ENCODE measurements at places on chromosomes 2 and 18.

- no peak for DNase-seq
Measured at GRCh38 chr2:37507051-37507410, 162.6 kb downstream of the QPCT start.

DNA sequence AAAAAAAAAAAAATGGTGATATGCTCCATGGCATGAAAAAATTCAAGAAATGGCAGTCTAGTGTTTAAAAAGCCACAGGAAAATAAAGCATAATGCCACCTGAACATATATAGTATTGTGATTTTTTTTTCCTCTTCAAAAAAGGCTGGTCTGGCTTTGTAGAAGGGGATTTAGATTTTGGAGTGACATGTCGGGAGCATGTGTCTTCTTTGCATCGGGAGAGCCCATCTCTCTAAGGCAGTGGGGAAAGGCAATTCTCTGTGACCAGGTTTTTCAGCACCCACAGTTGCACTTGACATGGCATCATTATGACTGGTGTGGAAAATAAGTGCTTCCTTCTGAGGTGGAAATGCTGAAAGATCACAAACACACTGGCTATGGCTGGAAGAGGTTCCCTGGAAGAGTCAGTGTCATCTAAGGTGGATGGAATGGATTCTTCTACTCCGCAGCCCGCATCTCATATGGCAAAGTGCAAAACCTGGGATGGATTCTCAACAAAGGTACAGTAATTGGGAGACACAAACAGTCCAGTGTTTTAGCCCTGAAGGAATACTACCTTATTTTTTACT is 172.5 kb downstream of the AGAP1 start:
- no peak for DNase-seq

GRCh38 chr2:96584017-96584416 is 47.5 kb downstream of the ARID5A start:
- DNase-seq: no peak

- DNase-seq: no peak
Measured at GRCh38 chr2:86336675-86337243, 667 bp downstream of the REEP1 start.

DNA sequence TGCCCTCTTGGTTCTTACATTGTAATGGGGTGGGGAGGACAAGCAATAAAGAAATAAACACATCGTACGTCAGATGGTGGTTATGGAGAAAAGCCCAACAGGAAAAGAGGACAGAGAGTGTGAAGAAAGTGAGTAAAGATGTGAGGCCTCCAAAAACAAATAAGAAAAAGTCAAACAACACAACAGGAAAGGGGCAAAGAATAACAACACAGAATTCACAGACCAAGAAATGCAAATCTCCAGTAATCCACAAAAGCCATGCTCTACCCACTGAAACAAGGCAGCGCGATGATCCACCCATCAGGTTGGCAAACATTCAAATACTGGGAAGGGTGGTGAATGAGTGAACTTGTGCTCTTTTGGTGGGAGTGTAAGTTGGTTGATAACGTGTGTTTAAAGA is 16.7 kb upstream of the DUSP2 start:
- DNase-seq: no peak

DNA sequence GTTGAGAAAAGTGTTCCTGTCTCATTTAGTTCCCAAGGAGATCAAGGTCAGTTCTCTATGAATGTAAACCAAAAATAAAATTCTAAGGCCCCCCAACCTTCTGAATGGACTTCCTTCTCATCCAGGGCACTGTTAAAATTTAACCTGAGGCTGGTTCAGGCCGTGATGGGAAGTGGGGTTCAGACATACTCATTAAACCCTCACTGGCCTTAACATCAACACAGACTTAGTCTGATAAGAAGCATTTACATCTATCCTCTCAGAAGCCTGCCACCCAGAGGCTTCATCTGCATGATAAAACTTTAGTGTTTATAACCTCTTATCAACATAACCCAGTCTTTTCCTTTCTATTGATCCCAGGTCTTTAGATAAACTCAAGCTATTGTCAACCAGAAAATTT is 22.4 kb downstream of the ITSN2 start:
- no peak for DNase-seq

DNA sequence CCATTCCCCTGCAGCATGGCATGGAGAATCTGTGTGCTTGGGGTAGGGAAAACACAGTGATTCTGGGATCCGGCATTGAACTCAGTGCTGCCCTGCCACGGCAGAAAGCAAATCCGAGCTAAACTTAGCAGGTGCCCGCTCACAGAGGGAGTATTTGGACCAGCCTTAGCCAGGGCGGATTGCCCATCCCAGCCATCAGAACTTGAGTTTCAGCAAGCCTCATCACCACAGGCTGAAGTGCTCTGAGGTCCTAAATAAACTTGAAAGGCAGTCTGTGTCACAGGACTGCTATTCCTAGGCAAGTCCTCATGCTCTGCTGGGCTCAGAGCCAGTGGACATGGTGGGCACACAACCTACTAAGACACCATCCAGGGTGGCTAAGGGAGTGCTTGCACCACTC is 86.2 kb upstream of the YPEL5 start:
- DNase-seq: no peak

GRCh38 chr18:9575558-9575957 is 38.8 kb downstream of the PPP4R1 start:
- no peak for DNase-seq

DNA sequence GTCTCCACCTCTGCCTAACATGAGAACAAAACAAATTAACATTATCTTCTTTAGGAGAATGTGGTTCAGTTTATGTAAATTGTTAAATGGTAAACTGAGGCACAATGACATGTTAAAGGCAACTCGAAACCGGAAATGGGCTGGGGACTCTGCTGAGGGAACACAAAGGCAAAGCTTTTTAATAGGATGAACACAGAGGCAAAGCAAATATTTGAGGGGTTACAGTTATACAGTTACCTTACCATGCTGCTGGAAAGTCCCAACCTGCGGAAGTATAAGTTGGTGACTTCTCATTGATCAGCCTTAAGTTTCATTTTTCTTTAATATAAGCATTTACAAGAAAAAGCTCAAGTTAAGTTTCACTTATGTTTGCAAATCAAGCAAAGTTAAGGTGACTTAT is 195.0 kb downstream of the DLGAP1 start:
- no peak for DNase-seq

GRCh38 chr2:118832071-118832790 is 15.2 kb downstream of the EN1 start:
- DNase-seq: no peak

DNA sequence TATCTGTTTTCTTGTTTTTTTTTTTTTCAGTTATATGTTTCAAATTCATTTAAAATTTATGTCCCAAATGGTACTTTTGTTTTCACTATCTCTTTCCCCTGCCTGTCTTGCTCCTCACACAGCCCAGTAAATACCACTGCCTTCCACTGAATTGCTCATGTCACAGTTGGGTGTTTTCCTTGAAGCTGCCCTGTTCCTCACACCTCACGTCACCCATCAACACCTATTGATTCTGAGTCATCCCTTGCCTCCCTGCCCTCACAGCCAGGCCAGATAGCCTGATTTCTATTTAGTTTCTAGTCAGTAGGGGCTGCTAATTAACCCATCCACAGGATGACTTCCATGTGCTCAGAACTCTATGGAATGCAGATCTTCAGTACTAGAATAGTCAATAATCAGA is 25.3 kb downstream of the FSHR start:
- DNase-seq: no peak

DNA sequence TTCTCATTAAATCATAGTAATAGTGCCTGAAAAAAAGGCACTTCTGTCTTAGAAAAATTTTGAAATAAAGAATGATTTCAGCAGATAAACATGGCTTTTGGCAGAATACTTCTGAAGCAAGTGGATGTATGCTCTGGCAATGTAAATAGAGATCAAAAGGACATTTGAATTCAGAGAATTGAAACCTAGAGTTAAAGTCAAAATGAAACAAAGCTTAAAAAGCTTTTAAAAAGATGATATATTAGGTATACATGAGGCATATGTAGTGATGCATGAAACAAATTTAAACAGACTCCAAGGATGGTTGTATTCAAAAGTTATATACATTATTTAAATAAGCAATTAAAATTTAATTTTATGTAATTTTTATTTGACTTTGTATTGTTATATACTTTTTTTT is 1344.5 kb upstream of the TMEFF2 start:
- no peak for DNase-seq

DNA sequence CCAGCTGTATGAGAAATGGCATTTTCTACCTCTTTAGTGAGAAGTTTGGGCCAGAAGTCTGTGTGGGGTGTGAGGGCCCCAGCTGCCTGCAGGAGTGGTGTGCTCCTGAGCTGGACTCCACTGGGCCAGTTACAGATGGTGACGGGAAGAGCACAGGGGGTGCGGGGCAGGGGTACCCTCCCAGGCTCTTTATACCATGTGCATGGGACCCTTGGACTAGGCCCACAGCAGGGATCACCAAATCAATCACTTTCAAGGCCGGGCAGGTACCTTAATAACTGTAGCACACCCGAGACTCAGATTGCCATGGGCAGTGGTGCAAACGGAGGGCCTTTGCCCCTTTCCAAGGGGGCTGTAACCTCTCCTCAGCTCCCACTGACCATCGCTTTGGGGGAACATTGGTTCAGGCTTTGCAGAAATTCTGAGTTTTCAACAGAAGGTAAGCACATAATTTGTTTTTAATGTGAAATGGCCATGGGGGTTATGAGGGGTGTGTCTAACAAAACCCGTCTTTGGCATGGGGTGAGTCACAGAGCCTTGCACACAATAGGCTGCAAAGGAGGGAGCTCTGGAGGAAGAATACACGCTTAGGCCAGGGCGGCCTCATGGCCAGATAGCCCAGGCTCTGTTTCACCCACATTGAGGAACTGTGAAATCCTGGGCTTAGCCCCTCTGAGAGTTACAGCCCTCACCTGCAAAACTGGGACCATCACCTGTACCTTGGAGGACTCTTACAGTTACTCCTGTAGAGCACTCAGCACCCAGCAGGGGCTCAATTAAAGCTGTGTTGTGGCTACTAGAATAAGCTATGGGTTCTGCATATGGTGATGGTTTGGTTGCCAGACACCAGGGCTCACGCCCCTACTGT is 141.0 kb upstream of the BCL2L11 start:
- peak; percentile 67 for DNase-seq

DNA sequence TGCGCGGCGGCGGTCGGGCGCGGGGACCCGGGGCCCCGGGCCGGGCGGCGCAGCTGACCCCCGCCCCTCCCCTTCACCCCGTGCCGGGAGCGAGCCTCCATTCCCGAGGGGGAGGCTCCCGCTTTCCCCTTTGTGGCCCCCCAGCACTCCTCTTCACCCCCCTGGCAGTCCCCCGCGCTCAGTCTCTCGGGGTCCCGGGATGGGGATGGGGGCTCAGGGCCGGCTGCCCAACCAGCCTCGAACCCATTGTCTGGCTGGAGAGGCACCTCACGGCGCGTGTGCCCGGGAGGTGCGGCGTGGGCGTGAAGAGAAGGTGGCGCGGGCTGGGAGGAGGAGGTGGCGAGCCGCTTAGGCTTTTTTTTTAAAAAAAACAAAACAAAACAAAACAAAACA is 748 bp downstream of the FMNL2 start:
- DNase-seq: no peak

DNA sequence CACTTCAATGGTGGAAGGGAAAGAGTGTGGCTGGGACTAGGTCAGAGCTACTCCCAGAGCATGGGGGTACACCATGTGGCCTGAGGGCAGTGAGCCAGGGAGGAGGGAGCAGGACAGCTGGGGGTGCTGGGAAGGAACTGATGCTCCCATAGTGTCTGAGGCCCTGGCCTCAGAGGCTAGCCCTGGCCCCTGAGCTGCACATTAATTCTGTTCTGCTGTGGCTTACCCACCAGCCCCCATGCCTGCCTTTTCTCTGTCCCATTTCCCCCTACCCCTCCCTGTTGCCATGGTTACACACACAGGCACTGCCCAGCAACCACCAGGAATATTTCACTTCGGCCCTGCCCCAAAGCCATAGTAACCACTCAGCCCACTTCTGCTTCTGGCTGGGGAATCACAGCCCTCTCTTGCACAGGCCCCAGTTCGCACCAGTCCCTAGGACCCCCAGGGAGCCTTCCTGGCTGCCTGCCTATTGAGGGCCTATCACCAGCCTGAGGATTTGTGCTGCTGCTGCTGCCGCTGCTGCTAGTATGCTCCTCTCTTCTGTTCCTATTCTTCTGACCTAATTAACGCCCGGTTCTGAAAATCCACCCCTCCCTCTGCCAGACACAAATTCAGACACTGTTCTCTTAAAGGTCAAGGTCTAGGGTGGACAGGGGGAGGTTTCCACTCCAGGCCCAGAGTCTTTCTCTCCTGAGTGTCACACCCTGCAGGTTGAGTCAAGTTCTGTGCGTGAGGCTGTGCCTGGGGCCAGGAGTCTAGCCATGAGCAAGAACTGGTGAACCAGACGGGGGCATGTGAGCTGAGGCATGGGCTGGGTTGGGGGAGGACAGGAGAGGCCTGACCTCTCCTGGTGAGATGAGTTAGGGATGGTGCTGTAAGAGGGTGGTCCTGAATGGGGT is 87.1 kb upstream of the MCFD2 start:
- DNase-seq: no peak

GRCh38 chr2:99691926-99692325 is 202.1 kb upstream of the REV1 start:
- DNase-seq: no peak

DNA sequence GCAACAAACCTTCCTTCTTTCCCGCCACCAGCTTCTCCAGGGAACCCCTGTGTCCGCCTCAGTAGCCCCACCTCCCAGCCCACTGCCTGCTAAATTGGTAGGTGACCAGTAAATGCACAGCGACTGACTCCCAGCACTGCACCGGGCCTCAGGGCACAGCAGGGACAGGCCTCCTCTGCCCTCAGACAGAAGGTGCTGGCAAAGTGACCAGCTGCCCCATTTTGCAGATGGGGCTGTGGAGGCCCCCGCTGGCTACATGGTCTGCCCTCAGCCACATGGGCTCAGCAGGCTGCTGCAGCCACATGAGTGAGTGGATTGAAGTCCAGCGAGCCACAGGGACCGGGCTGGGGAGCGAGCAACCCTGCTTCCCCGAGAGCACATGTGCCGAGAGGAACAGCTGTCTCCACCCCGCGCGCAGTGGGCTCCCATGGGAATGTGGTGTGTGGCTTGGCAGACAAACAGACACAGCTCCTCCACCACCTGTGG is 7.8 kb upstream of the NPPC start:
- DNase-seq: no peak

- DNase-seq: no peak
Measured at GRCh38 chr2:239324456-239324855, 76.4 kb downstream of the HDAC4 start.

DNA sequence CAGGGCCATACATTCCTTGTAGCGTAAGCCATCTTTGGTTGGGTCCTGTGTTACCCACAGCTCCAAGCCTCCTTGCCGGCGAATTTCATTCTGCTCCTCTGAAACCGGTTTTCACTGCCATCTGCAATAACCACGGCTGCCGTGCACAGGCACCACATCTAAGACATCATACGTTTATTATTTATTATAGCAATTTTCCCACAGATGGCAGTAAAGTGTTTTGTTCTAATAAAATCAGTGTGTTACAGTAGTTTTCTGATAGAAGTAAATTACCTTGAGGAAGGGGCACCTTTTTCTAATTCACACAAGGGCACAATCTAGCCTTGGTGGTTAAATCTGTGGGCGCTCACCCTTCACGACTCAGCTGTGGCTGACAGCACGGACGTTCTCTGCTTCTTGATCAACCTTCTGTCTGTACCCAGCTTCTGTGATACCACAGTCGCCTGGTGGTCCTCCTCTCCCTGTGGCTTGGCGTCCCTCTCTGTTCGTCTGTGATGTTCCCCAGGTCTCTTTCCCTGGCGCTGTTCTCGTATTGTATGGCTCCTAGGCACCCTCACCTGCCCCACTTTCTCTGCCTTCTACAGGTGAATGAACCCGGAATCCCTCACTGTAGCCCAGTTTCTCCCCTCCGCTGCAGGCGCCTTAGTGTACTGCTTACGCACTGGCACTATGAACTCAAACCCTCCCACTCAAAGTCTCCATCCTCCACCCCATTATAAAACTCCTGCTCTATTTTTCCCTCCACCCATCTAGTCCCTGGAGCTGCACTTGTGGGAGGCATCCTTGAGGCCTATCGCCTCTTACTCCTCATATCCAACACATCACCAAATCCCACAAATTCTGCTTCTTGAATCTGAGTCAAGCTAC is 236.8 kb downstream of the DYSF start:
- DNase-seq: no peak

All from NCI-H2107 (cell line).